Activated CD8-positive, alpha-beta memory T cell treated with anti-CD3 and anti-CD28 coated beads for 1 hour (primary cell): ENCODE measurements at places on chromosomes 2 and 18.

- DNase-seq, result no peak
Observed at GRCh38 chr2:178491612-178492011, 11.4 kb downstream of the PLEKHA3 start.

DNA sequence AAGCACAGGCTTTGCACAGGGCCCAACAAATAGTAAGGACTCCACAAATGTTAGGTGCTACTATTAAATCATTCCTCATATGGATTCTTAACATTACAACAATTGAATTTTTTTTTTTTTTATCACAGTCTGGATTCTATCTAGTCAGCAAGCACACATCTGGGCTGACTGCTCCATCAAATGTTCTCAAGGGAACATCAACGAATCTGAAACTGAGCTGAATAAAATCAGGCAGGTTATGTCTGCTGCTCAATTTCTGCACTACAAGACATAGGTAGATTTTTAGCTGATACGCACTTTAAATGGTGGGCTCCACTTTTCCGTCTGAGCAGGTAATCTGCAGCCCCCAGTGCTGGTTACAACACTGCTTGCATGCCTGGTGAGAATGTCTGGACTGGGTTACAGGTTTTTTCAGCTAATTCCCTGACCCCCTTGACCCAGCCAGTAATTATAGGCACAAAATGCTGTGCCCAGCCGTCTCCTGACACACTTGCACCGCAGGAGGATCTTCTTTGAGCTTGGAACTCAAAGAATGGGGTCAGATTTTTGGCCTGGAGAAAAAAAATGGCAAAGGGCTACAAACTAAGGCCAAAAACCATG, 44.6 kb downstream of the ADD2 start:
- no peak for DNase-seq

DNA sequence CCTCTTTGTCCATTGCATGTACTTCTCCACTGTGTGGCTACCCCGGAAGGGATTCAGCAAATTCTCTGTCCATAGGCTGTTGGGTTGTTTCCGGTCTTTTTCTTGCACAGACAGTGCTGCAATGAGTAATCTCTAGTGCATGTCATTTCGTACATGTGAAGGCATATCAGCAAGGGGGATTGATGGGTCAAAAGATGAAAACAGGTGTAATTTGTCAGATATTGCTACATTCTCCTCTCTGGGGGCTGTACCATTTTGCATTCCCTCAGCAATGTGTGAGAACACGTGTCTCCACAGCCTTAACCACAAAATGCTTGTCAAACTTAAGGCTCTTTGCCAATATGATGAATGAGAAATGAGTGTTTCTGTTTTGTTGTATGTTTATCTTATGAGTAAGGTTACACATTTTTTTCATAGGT, 60.5 kb downstream of the KLHL29 start:
- no peak for DNase-seq

GRCh38 chr2:199461711-199462346, 4.1 kb upstream of the SATB2 start:
- DNase-seq, result no peak

GRCh38 chr2:68341062-68341329, 21.2 kb upstream of the CNRIP1 start:
- no peak for DNase-seq
